ENCODE measurements at places on chromosomes 4 and X.
A peak's percentile ranks its signal among the peaks of the same experiment; 100 is the strongest.

GRCh38 chr4:105751718-105752299 is 43.2 kb downstream of the GSTCD start:
- DNase-seq = no peak

- no peak for DNase-seq
Measured at GRCh38 chr4:100287534-100287933, 97.3 kb upstream of the DDIT4L start.

GRCh38 chrX:65575022-65575421 is 40.4 kb upstream of the LAS1L start:
- no peak for DNase-seq

GRCh38 chr4:128663325-128663724 is 146.2 kb upstream of the JADE1 start:
- DNase-seq = no peak

DNA sequence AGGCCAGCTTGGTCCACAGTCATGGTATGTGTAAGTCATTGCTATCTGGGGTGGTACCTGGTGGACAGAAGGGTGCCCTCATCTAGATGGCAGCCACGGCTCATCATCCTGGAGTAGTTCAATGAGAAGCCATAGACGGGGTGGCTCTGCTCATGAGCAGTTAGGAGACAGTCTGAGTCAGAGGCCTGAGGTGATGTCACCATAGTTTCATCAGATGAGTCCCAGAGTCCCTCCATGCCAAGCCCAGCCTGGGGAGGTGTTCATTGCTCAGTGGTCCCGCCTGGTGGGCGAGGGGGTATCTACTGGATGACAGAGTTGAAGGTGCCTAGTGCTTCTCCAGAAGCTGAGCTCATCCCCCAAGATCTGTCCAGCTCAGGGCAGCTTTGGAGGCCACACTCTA is 49.8 kb downstream of the DLG3 start:
- DNase-seq = no peak

- peak; percentile 74 for DNase-seq
Measured at GRCh38 chr4:1746265-1746691, 25.0 kb downstream of the TACC3 start.

- no peak for DNase-seq
Measured at GRCh38 chr4:174505892-174506291, 16.4 kb downstream of the HPGD start.

DNA sequence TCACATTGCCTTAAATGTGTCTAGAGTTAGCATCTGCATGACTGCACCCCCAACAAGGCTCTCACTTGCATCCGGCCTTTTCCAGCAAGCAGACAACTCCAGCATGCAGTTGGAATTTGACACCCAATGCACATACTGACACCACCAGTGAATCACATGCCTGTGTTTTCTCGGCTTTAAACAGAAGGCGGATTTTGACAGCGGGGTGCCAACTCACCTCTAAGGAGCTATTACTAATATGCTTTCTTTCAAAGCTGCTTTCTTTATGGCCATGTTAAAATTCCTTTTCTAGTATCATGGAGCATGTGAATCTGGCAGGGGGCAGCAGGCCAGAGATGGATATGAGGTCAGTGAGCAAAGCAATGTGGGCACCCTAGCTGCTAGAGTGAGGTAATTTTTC is 78.0 kb upstream of the CLNK start:
- no peak for DNase-seq

DNA sequence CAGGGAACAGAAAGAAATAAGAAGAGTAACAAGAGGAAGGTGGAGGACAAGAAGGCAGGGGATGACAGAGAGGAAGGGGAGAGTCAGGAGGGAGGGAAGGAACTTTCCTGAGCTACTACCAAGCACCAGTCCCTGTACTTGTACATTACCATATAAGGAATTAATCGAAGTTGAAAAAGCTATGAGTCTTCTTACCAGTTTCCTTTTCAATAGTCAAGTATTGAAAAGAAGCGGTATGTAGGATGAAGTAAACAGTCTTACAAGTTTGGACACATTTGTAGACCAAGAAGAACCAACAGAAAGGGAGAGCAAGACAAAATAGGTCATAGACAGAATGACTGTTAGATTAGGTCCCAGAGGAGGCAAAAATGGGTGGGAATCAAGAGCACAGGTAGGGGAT is 629.7 kb upstream of the DIPK2B start:
- DNase-seq = no peak

- no peak for DNase-seq
Measured at GRCh38 chrX:20221902-20222301, 44.8 kb downstream of the RPS6KA3 start.

DNA sequence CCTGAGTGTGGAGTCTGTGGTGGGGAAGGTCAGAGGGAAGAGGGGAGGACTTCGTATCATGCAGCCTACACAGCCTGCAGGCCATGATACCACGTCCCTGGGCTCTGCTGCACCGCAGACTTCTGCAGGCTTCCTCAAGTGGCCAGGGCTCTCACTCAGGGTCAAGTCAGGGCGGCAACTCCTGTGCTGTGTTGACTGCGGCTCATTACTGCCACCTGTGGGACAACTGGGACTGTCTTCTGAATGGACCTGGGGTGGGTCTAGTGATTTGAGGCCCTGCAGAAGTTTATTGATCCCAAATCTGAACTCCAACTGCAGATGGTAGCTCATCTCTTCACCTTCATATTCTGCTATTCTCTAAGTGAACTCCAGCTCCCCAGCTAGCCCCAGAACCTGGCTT is 167.1 kb downstream of the NSUN7 start:
- peak; percentile 50 for DNase-seq

DNA sequence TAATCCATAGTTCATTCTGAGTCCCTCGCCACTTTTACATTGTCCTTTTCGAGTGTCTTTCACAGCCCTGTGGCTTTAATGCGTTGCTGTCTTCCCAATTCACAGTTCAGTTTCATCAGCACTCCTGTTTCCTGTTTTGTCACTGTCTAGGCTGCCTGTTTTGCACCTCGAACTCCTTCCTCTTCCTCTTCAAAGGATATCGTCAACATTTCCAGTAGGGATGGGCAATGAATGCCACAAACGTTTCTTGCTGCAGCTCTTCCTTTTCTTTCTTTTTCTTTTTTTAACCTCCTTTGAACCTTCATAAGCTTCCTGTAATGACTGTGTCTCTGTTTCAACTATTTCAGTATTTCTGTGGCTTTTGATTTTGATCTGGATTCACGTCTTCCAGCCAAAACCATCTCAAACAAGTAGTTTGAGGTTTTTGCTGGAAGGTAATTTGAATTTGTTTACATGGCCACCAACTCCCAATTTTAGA is 105.4 kb downstream of the ANXA3 start:
- peak; percentile 35 for DNase-seq

DNA sequence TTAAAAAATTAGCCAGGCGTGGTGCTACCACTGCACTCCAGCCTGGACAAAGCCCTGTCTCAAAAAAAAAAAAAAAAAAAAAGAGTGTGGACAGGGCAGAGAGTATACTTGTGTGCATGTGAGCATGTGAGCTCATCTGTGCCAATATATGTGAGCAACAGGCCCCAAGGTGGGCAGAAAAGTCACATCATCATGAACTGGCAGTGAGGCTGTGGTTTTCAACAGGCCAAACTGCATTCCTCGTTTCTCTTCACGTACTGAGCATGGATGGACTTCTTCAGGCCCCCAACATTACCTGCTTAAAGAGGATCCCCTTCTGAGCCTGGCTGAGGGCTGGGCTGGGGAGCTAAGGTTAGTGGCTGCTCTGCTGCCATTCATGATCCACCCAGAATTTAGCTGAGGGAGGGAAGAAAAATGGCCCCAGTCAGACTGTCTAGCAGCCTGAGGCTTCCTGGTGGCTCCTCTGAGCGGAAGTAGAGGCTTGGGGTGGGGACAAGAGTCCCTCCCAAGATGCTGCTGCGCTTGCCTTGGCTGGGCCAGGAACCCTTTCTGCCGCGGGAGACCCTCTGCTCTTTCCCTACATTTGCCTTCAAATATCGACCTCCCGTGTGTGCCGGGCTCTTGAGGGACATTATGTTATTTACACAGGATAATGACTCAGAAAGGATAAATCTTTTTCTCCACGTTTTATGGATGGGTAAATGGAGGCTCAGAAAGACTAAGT is 55.0 kb downstream of the DIPK2B start:
- no peak for DNase-seq

DNA sequence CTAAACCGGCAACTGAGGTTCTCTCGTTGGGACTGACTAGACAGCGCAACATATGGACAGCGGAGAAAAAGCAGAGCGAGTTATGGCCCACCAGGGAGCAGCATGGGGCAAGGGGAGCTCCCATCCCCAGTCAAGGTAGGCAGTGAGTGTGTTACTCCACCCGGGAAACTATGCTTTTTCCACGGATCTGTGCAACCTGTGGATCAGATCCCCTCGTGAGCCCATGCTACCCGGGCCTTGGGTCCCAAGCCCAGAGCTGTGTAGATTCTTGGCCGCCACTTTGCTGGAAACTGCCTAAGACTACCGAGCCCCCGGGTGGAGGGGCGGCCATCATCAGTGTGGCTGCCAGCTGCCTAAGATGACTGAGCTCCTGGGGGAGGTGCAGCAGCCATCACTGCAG is 140.9 kb downstream of the PAPSS1 start:
- no peak for DNase-seq

GRCh38 chrX:83888585-83888984 is 27.6 kb downstream of the CYLC1 start:
- no peak for DNase-seq

GRCh38 chr4:1968686-1969295 is 40.0 kb downstream of the NELFA start:
- DNase-seq = no peak
